ENCODE measurements at places on chromosomes 6 and 20. TPM values are rescaled to one million over a fixed set of nuclear protein-coding genes. Genes with fewer than 3 reads are reported as not detected.

DEF6 gene
- total RNA-seq, result 4.4 TPM

SGK2 gene
- not detected for total RNA-seq

NT5E gene
- total RNA-seq, result 331 TPM

ZNF391 gene
- 1.0 TPM for total RNA-seq

ZNF318 gene
- 4.1 TPM for total RNA-seq
